Right cardiac atrium (tissue), 5 donors: ENCODE measurements at places on chromosomes 5 and 9. TPM values are rescaled to one million over a fixed set of nuclear protein-coding genes. Genes with fewer than 3 reads are reported as not detected.

LRRTM2 gene
- not detected for total RNA-seq

SPAG8 gene
- total RNA-seq = 5.2 TPM

FOXD4 gene
- 0.20 TPM for total RNA-seq

CAVIN4 gene
- 46.5 TPM for total RNA-seq

TICAM2 gene
- total RNA-seq = 3.2 TPM

SPAAR gene
- 8.0 TPM for total RNA-seq
